Stimulated activated naive CD8-positive, alpha-beta T cell treated with anti-CD3 and anti-CD28 coated beads, Interleukin-15, amount 100 ng/mL, for 72 hours (primary cell): ENCODE measurements at places on chromosomes 4 and X.

DNA sequence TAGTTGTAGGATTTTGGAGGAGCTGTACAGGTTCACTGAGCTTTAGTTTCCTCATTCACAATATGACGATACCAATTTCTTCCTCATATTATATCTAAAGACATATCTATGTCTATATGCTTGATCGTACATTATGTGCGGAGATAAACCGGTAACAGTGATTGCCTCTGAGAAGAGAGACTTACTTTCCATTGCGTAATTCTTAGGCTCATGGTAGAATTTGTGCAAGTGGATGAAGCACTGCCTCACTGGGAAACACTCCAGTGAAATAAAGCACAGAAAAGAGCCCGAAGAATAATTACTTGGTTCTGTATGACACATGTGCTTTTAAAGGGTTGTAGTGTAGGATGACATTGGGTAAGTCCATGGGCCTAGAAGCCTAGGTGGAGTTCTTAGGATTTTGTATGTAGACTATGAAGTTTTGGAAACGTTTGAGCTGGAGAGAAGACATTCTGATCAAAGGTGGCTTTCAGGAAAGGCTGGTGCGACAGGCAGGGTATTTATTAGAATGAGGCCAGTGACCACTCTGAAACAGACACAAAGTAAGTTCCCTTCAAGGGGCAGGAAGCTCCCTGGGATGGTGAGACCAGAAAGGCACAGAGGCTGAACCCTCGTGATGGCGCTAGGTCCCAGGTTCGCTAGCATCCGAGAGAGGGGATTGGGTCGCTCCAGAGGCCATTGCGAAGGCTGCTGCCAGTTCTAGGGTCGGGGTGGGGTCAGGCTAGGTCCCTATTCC is 649 bp upstream of the VBP1 start:
- no peak for DNase-seq

DNA sequence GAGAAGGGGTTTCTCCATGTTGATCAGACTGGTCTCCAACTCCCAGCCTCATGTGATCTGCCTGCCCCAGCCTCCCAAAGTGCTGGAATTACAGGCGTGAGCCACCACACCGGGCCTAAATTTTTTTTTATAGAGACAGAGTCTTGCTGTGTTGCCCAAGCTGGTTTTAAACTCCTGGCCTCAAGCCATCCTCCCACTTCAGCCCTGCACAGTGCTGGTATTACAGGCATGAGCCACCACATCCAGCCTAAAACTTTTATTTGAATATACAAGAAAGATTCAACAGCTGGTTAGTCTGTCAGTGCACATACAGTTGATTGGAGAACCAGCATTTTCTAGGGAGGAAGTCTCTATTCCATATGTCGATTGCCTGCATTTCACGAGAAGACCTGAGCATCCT is 91.2 kb downstream of the LRP2BP start:
- DNase-seq = no peak

DNA sequence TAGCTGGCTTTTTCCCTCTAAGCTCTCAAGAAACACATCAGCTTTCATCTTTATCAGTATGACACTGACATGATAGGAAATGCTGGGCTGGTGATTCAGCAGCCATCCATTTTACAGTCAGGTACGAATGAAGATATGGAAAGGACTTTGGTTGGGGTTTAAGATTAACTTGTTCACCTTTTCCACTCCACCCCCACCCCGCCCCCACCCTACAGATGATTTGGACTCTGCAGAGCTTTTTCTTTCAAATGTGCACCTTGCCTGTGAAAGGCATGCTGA is 132.6 kb downstream of the AKAP4 start:
- DNase-seq = no peak

DNA sequence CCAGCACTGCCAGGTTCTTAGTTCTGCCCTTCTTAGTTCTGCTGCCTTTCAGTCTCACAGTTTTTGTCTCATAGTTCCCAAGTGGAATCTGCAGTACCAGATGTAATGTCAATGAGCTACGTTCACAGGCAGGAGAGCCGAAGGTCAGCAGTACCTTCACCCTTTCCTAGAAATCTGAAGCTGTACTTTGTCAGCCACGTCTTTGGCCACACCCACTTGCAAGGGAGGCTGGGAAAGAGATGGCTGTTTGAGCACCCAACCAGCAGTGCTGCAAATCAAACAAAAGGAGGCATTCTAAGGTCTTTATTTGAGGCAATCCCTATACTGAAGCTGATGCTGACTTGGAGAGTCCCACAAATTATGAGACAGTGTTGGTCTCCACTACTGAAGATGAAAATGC is 199.1 kb upstream of the NPY2R start:
- DNase-seq = no peak
